ENCODE measurements at places on chromosomes 2 and 18.

GRCh38 chr2:122543815-122544214 is 788.4 kb downstream of the TSN start:
- no peaks in the 10 kb centered on the region for H3K4me1 ChIP-seq
- H3K27me3 ChIP-seq, result no peaks in the 10 kb centered on the region
- no peak overlapping the region for H3K27ac ChIP-seq
- H3K36me3 ChIP-seq, result no peaks in the 10 kb centered on the region

DNA sequence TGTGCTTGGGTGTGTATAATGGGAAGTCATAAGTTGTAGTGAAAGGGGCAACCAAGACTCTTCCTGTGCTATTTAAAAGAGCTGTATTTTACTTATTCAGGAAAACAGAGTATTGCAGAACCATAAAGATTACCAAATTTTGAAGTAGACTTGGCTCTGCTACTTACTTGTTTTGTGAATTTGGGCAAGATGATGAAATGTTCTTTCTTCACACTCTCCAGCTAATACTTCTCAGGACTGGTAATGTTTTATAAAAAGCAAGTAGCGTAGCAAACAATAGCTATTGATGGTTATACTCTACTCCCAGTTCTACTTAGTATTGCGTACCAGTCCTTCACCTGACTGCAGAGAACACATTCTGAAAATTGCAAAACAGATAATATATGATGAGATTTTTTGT is 374.1 kb downstream of the ARHGAP15 start:
- no peaks in the 10 kb centered on the region for H3K36me3 ChIP-seq
- H3K4me3 ChIP-seq, result no peak overlapping the region

DNA sequence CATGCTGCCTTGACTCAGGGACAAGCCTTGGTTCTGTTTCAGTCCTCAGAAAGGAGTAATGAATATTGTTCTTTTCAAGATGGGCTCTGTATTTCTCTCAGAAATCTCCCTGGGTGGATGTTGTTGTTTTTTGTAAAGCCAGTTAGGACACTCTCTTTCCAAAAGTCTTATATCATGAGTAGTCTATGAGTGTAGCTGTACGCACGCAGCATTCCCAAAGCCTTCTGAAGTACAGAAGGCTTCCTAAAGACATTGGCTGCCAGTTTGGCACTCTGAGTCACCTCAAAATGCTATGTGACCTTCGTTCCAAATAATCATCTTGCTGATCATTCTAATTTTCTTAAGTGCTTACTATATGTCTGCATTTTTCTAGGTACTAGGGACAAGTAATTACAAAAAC is 16.7 kb upstream of the GTF2A1L start:
- peak overlapping the region; percentile 75 for H3K27ac ChIP-seq
- peak; percentile 95 for DNase-seq
- H3K4me3 ChIP-seq, result no peak overlapping the region

- no peak for DNase-seq
- no peaks in the 10 kb centered on the region for H3K27me3 ChIP-seq
- H3K4me1 ChIP-seq, result no peaks in the 10 kb centered on the region
- no peaks in the 10 kb centered on the region for H3K36me3 ChIP-seq
- H3K27ac ChIP-seq, result no peak overlapping the region
- no peak overlapping the region for H3K4me3 ChIP-seq
Measured at GRCh38 chr2:219636144-219636915, 8.9 kb downstream of the SLC4A3 start.
